ENCODE measurements at places on chromosomes 7 and 10.

GRCh38 chr10:97762816-97763215 lies 9.0 kb downstream of the SFRP5 start:
- no peak for DNase-seq

DNA sequence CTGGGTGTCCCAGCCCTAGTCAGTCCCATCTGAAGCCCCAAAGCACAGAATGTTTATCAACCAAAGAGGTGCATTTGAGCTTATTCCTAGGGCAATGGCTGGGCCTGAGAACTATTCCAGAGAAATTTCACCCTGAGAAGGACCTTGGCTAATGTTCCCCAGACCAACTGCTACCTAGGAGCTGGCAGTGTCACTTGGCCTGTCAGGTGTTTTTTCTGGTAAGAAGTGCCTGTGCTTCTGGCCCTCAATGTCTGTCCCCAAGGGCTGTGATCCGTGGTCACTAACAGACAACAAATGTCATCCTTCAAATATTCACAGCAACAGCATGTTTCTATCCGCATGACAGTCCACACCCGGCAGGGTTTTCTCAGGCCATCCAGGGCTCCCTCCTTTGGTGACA lies 209.3 kb upstream of the FRMD4A start:
- no peak for DNase-seq

DNA sequence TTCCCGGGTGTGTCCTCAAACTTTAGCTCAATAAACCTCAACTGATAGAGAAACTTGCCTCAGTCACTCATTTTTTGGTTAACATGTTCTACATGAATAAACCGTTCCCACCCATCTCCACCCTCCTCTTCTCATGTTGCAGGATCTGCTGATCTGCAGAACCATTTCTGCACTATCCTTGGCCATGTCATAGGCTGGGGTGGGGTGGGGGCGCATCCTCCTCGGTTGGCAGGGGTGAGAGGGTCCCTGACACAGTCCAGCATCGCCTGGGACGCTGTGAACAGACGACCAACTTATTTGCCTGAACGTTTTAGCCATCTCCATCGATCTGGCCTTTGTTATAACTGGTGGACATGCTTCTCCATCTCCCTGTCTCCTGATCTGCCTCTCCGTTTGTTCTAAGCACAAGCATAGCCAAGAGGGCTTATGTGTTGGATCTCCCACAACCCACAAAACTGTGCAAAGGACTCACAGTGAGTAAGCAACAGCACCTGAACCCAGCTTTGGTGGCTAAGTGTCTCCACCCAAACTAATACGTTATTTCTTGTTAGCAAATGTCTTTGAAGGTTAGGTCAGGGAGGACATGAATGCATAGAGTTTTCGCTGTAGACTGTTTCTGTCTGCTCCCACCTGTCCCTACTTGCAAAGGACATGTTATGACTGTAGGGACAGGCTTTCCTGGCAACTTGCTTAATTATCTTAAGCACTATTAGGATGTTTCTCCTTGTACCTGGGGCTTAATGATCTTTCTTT lies 51.7 kb downstream of the PRKCQ start:
- DNase-seq: no peak

DNA sequence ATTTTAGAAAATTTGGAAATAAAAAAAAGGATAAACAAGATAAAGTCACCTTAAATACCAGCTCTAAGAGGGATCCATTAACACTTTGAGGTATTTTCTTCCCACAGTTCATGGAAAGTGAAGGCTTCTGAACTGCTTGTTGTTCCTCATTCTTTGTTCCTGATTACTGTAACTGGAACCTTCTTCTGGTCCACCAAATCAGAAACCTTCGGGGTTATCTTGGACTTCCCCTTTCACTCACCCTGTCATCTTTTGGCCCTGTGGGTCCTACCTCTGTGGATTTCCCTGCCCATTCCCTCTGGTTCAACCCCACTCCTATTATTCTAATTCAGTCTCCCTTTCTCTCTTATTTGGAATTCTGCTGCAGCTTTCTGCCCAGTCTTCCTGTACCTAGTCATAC lies 116.5 kb upstream of the PRPS1L1 start:
- DNase-seq: no peak

- no peak for DNase-seq
Measured at GRCh38 chr10:43902842-43903241, 254.2 kb upstream of the ZNF32 start.

- DNase-seq: no peak
Measured at GRCh38 chr7:135798095-135798494, 49.5 kb upstream of the FAM180A start.

GRCh38 chr10:132133005-132133404 lies 53.7 kb upstream of the DPYSL4 start:
- no peak for DNase-seq

DNA sequence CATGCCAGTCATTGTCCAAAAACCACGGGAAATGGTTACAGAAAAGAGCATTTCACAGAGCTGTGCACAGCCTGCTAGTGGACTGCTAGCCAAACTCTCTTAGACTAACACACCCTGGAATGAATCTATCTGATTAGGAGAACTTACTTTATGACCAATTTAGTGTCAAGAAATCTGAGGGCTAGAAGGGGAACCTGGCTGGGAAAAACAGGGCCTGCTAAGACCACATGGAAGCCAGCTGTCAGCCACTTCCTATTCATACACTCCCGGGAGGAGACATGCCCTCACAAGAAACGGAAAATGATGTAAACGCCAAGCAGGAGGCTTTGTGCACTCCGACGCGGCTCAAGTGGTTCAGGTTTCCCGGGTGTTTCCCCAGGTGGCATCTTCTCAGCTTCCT lies 54.8 kb downstream of the MPP7 start:
- no peak for DNase-seq

- DNase-seq: no peak
Measured at GRCh38 chr10:46293832-46294640, 7.2 kb downstream of the ANTXRL start.

DNA sequence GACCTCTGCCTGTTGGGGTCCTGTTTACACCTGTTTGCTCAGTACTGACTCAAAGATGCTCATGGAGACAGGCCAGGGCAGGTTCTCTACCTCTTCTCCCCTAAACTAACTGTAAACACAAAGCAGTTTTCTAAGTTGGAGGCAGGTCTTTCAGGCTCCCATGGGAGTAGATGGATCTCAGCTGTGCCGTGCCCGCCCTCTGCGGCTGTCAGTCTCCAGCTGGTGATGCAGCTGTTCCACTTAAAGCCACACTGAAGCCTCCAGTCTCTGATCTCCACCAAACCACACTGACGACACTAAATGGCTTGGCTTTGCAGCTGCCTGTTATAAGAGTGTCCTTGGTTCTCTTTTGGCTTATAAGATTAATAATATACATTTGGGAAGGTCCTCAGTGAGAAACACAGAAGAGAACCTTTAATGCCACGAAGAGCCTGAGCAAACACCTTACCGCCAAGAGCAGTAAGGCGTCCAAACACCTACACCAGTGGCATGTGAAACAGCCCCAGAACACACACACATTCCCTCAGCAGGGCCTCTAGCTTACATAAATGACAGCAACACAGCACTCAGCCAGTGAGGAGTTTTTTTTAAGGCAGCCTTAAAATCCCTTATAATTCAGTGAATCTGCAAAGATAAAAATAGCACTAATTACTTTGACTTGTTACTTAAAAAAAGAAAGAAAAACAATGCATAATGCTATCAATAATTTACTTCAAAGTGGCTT lies 60.4 kb upstream of the KCNIP2 start:
- no peak for DNase-seq

- DNase-seq: no peak
Measured at GRCh38 chr7:46478046-46478445, 557.0 kb upstream of the IGFBP3 start.

DNA sequence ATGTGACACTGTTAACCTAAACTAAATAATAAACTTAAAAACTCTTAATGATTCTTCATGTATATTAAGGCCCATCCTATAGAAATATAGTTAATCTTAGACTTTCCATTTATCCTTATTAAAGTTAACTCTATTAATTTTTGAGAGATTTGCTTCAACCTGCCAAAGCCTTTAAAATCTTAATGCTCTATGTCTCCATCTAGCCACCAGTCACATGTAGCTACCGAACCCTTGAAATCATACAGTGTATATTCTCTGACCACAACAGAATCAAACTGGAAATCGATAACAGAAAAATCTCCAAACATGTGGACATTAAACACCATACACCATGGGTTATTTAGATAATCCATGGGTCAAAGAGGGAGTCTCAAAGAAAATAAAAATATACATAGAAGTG lies 51.9 kb downstream of the ASZ1 start:
- DNase-seq: no peak

DNA sequence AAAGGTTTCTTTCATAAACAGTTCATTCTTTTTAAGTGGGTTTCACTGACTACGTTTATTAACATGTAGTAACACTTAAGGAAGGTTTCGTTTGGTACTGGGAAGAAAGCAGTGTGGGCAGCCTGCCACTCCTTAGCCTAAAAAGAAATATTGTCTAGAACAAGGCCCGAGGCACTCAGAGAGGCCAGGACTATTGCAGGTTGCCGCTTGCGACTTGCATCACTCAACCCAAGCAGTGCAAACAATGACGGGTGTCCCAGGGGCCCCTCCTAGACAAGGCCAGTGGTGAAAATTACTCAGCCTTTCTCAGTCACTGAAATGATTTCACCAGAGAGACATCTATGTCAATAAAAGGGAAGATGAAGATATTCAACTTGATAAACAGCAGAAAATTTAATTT lies 243.9 kb downstream of the SNX13 start:
- no peak for DNase-seq

DNA sequence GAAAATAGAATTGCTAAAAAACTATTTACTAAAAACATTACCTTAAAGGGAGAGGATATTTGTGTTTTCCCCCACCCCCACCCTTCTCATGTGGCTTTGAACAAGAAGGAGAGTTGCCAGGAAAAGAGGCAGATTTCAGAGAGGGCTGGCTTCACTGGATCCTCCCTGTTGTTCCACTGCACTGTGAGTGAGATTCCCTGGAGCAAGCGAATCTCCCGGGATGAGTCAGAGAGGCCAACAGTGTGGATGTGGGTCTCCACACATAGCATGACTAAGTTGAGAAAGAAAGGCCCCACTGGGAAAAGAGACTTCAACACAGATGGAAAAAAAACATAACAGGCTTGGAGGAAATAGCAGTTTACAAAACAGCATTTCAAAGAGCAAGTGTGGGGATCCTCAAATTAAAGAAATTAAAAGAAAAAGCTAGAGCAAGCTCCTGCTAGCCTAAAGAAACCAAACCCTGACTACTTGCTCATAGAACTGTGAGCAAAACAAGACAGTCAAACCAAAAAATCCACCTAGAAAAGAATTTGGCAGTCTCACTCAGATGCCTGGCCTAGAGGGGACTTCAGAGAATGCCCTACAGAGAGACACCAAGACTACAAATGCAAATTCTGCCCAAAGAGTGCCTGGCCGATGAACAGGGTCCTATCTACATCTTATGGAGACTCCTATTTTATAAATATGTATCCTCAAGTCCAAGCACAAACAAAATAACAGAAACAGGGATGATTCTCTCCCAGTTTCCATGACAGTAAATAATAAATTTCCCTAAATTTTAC lies 3.4 kb downstream of the CAV1 start:
- peak; percentile 92 for DNase-seq

Measured in endothelial cell of umbilical vein (primary cell).